ENCODE measurements at places on chromosomes 16 and 17.

DNA sequence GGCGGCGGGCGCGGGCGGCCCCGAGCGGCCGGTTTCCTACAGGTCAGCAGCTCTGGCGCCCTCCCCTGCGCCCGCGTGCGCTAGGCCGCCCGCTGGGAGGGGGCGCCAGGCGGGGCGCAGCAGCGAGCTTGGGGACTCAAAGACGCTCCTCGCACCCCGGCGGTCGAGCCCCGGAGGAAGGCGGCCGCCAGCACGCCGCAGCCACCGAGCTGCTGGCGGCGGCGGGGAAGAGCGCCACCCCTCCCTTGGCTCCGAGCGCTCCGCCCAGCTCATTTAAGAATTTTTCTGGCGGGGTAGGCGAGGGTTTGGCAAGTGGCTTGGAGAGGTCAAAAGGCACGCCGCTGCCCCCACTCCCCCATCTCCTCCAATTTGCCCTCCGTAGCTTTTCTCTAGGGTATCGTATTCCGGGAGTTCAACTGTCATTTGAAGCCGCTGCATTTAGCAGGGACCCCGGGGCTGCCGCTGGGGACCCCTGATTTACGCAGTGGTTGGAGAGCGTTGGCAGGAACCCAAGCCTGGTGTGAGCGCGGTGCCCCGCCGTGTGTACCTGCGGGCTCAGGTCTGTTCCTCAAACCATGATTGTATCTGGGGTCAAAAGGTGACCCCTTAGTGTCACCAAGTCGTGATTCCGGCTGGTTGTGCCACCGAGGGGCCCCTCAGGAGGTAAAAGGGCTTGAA, 59.5 kb upstream of the GSE1 start:
- DNase-seq: peak; percentile 3

DNA sequence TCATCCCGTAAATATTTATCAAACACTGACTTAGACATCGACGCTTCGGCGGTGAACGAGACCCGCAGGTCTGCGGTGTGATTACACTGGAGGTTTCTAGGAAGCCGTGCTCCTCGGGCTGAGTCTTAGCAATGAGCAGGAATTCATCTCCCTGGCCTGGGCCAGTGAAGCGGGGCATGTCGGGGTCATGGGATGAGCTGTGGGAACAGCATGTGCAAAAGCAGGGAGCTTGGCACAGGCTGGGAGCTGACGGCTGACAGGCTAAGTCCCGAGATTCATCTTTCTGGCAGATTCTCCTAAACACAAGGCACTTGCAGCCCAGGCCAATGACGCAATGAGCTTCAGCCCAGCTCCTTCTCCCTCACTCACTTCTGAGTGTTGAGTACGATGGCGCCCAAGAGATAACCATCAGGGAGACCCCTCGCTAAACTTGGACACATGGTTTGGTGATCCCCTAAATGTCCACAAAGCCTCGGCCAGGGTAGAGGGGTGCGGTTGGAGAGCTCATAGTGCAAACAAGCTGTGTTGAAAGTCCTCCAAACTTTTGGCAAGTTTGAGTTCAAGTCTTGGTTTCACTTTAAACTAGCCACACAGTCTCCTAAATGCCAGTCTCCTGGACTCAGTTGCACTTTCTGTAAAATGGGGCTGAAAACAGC, 12.8 kb downstream of the CRISPLD2 start:
- DNase-seq: no peak

GRCh38 chr17:78237401-78238012, 6.1 kb downstream of the TMEM235 start:
- no peak for DNase-seq

GRCh38 chr16:24731722-24732419, 2.4 kb downstream of the TNRC6A start:
- no peak for DNase-seq

GRCh38 chr17:37219876-37220606, 155.7 kb upstream of the C17orf78 start:
- DNase-seq: no peak

DNA sequence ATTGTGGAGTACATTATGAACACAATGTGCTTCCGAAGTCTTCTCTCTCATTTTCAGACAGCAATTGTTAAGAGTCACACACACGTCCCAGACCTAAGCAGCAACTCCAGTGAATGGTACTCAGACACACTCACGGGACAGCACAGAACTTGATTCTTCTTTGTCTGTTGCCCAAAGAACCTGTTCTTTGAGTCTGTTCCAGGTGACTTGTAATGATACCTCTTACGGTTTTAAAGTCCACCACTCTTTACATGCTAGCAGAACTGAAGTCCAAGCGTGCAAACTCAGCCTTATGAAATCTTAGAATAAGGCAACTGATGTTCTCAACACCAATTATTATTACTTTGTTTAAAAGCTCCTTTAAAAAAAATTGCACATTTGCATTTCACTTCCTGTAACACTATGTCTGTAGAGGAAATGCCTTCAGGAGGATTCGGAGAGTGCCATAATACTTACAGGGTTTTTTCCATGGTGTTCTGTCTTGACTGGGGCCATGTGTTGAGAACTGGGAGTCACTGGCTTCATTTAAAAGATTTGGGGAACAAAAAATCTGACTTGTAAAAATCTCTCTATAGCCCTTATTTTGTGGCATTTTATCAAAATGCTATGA, 48.1 kb downstream of the MARF1 start:
- no peak for DNase-seq

- DNase-seq: peak; percentile 22
Observed at GRCh38 chr17:64773836-64774761, 112.0 kb upstream of the SMURF2 start.

DNA sequence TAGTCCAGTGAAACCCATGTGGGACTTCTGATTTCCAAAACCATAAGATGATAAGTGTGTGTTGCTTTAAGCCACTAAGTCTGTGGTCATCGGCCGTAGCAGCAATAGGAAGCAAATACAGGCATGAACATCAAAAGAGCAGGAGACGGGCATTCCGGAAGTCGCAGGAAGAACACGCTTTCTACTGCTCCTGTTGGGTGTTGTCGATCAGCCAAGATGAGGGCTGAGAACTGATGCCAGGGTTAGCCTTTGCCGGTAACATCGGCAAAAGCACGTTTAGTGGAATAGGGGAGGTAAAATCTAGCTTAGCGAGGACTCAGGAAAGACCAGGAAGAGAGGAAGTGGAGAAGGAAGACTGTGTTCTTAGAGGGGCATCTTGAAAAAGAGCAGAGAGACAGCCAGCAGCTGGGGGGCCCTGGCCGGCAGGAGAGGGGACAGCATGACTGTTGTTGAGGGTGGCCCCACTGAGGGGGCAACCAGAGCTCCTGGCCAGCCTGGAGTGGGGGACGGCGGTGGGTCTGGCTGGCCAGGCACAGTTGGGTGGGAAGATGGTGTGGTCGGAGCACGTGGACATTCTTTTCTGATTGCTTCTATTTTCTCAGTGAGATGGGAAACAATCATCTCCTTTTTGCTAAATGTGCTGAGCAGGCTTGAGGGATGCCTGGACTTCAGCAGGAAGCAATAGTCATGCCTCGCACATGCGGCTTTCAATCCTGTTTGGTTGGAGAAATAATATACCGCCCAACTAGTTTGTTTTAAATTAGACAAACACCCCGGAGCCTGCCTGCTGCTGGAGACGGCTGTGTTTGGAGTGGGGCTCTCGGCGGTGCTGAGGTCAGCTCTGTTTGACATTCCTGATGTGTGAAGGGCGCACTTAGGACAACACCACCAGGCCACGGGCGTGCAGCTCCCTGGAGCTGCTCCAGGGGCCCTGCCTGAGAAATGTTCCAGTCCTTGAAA, 109.9 kb downstream of the METRNL start:
- DNase-seq: peak; percentile 46

- DNase-seq: no peak
Observed at GRCh38 chr16:54443352-54443751, 156.8 kb upstream of the IRX3 start.

GRCh38 chr17:17555151-17555550, 36.4 kb downstream of the PEMT start:
- DNase-seq: no peak

GRCh38 chr16:31009894-31010584, 399 bp downstream of the STX1B start:
- no peak for DNase-seq

- DNase-seq: no peak
Observed at GRCh38 chr16:700684-701584, 4.7 kb downstream of the FBXL16 start.

GRCh38 chr17:75036643-75037268, 10.0 kb downstream of the ATP5PD start:
- DNase-seq: peak; percentile 65

DNA sequence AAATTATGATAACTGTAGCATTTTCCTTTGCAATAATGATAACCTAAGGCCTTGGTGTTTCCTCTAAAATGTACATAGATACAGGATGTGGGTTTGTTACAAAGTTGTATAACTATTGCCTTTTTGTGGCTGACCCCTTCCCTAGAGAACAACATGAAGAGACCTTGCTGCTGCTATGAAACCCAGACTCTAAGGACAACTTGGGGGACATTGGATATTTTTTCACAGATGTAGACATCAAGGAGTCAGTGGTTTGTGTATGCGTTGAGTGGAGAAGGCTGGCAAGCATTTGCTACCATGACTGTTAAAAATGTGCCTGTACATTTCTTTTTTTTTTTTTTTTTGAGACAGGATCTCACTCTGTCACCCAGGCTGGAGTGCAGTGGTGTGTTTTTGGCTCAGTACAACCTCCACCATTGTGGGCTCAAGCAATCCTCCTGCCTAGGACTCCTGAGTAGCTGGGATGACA, 12.3 kb downstream of the HMOX2 start:
- no peak for DNase-seq

- DNase-seq: no peak
Observed at GRCh38 chr16:31215287-31216162, 1.4 kb downstream of the PYDC1 start.

DNA sequence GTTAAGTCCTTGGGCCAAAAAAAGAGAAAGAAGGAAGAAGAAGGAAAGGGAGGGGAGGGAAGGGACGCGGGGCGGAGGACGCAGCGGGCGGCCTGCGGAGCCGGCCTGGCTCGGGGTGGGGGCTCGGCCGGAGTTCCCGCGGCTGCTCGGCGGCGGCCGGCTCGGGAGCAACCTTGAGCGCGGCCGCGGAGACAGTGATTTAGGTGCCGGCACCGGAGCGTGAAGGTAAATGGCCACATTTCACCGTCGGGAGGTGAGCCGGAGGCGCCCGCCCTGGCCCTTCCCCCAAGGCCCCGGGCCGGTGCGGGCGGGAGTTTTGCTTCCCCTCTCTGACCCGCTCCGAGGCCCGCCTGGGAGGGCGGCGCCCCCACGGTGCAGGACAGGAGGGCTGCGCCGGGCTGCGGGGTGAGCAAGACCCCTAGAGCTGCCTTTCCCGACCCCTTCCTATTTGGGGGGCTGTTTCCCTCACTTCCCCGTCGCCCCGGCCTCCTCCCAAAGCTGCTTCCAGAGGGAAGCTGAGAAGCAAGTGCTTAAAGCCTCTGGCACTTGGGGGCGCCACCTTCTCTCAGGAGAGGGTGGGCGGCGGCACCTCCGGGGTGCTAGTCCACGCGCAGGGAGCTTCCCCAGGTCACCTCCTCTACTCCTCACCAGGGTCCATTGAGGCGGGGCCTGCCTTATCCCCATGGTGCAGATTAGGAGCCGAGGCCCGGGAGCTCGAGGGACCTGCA, 56.5 kb downstream of the MRM1 start:
- no peak for DNase-seq

- no peak for DNase-seq
Observed at GRCh38 chr16:87809150-87809902, 43.5 kb upstream of the KLHDC4 start.

- no peak for DNase-seq
Observed at GRCh38 chr17:59641799-59642484, 22.2 kb downstream of the CLTC start.

DNA sequence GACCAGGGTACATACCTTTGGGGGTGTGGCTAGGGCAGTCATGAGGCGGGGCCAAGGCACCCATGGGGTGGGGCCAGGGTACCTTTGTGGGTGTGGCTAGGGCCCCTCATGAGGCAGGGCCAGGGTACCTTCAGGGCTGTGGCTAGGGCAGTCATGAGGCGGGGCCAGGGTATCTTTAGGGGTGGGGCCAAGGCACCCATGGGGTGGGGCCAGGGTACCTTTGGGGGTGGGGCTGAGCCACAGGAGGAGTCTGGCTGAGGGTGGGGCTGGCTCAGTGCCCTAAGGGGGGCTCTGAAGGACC, 3.5 kb downstream of the GNG13 start:
- DNase-seq: no peak

- DNase-seq: no peak
Observed at GRCh38 chr16:69171325-69172084, 15.5 kb upstream of the SNTB2 start.

GRCh38 chr16:73670836-73671820, 623.2 kb upstream of the ZFHX3 start:
- no peak for DNase-seq

DNA sequence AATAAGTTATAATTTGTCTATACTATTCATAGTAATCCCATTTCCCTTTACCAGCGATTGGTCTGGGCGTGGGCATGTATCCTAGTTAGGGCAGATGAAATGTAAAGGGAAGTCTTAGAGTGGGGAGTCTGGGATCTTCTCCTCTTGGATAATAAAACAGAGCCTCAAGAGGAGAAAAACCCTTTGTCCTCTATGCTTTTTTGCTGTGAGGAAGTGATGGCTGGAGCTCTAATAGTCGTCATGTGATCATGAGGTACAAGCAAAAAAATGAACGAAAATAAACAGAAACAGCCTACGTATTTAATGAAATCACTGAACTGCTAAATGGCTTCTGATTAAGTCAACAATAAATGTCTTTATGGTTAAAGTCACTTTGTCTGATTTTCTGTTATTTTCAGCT, 26.8 kb downstream of the EFCAB5 start:
- no peak for DNase-seq

GRCh38 chr16:30694926-30695693, 3.9 kb upstream of the SRCAP start:
- no peak for DNase-seq

- DNase-seq: no peak
Observed at GRCh38 chr17:72193391-72194106, 72.7 kb downstream of the SOX9 start.

- DNase-seq: no peak
Observed at GRCh38 chr17:81223762-81224130, 981 bp upstream of the CEP131 start.

DNA sequence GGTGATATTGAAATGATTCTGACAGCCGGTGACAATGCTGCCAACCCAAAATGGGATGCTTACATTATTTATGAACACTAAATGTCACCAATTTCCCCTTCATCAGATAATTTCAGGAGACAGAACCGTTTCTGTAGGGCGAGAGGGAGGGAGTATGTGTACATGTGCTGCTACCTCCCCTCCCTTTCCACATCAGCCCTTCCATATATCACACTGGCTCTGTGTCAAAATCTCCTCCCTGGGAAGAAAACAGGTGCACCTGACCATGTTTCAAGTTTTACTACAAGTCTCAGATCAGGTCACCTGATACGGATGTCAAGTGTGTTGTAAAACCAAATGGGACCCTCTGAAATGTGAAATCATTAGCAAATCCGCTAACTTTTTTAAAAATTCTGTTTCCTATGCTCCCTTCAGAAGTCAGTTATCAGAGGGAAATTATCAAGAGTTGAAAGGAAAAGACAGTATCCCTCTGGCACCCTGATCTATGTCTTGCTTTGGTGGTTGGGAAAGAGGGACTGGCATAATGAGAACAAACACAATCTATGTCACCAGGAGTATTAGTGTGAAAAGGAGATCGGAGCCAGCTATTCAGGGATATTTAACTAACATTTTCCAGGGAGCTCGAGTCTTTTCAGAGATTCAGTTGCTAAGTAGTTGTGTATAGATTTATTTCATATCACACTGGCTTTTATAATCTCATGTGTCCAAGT, 1002.3 kb upstream of the CDH8 start:
- no peak for DNase-seq

GRCh38 chr17:32491371-32492263, 4.8 kb downstream of the CDK5R1 start:
- no peak for DNase-seq

GRCh38 chr16:66603537-66604375, 748 bp upstream of the CMTM3 start:
- DNase-seq: no peak
